ENCODE measurements at places on chromosomes 7 and 10.

DNA sequence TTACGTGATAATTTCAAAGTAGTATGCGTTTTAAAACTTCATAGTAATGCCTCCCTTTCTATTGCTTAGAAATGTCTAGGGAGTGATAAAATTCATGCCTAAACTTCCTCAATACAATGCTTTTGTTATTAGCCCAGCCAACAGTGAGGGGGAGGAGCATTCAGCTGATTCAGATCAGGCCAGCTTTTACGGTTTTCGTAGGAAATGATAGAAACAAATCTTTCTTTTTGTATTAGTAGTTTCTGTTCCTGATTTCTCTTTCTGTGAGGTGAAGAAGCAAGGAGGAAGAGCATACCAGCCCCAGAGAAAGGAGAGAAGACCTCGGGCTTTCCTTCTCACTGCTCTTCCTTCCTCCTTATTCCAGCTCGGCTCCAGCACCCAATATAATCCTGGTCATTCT lies 35.2 kb upstream of the ITPRID1 start:
- DNase-seq: no peak

DNA sequence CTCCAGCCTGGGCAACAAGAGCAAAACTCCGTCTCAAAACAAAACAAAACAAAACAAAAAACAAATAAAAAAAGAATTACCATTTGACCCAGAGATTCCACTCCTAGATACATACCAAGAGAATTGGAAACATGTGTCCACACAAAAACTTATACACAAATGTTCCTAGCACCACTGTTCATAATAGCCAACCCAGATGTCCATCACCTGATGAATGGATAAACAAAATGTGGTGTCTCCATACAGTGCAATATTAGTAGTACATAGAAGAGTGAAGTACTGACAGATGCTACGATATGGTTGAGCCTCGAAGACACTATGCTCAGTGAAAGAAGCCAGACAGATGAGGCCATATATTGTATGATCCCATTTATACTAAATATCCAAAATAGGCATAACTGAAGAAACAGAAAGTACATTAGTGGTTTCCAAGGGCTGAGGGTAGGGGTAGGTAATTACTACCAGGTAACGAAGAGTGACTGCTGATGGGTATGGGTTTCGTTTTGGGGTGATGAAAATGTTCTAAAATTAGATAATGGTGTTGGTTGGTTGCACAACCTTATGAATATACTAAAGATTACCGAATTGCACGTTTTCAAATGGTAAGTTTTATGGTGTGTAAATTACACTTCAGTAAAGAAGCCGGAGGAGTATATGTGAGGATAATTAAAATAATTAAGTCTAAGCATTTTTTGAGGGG lies 20.0 kb downstream of the MYO1G start:
- no peak for DNase-seq

DNA sequence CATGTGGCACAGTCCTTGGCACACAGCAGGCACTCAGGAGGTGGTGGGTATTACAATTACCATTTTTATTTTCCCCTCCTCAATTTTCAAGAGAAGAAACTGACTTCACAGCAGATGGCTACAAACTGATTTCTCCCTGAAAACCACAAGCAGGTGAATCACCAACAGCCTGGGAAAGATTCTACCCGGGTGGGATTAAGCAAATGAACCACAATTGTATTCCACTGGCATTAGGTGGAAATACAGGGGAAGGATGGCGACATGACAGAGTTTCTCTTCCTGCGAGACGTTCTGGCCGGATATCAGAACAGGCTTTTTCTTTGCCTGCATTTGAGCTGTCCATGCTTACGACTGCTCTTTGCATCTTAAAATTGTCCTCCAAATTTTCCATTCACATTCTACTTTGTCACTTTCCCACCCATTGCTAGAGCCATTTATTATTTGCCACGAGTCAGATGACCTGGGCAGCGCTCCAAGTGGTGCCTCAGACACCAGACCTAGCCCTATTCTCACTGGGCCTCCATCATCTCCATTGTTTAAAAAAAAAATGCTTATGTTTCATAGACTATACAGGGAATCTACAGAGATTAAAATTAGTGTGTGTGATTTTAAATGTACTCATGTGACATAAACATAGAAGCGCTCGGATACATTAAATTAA lies 4.6 kb downstream of the DENND11 start:
- DNase-seq: no peak

DNA sequence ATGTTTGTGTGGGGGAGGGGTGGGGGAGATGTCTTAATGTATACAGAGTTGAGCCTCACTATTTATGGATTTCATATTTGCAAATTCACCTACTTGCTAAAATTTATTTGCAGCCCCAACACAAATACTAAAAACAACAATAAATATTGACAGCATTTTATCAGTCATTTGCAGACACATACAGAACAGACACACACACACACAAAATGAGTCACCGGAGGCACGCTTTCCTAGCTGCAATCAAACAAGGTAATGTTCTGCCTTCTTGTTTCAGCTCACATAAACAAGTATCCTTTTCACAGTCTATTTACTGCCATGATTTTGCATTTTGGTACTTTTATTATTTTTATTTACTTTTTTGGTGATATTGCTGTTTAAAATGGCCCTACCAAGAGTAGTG lies 88.5 kb downstream of the IPMK start:
- DNase-seq: no peak

DNA sequence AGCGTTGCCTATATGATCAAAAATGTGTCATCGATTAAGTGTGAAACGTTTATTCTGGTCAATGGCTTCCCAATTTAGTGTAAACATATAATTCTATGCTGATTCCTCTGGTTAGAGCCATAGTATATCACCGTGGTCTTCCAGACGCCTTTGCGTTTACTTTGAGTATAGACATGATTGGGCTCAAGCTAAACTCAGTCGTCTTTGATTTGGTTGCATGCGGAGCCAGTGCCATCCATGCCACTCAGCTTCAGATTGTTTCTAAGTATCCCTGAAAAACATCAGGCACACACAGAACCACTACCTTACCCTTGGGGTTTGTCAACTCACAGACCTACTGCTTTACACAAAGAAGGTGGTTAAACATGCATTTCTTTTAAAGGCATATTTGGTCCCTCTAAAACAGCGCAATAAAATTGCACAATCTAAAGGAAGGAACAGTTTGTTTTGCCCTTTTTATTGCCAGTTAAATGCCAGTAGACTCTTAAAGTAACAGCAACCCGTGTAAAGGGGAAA lies 273.6 kb upstream of the KLF6 start:
- no peak for DNase-seq

DNA sequence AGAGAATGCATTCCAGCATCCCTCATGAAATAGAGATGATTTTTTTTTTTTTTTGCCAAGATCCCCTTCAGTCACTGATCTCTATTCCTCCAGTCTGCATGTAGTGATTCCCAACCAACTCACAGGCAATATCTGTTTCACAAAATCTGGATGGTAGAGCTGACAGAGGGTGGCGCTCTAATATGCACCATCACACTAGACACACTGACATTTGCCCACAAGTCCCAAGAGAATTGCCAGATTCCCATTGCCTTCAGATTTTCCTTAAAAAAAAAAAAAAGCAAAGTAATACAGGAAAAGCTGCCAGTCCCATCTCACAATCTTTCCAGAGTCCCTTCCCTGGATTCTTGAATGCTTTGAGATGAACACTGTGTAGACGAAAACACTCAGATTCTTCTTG lies 301.0 kb downstream of the SORCS1 start:
- DNase-seq: no peak

GRCh38 chr7:140769852-140770251 lies 73.3 kb downstream of the NDUFB2 start:
- DNase-seq: no peak

GRCh38 chr10:32205670-32206069 lies 141.3 kb downstream of the EPC1 start:
- DNase-seq: no peak

DNA sequence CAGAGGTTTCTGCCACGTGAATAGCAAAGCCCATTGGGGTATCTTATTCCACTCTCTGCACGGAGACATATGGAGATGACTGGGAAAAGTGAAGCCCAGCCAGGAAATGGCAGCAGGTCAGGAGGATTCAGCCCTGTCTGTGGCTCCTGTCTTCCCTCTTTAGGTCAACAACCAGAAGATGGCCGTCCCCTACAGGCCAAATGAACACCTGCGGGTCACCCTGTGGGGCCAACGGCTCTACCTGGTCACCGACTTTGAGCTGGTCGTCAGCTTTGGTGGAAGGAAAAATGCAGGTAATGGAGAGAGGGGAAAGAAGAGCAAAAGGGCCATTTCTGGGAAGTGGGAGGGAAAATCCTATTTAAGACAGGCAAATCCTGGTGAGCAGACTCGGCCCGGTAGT lies 38.3 kb downstream of the EPHB4 start:
- no peak for DNase-seq

- no peak for DNase-seq
Measured at GRCh38 chr10:45375101-45375500, 1.1 kb downstream of the ALOX5 start.

DNA sequence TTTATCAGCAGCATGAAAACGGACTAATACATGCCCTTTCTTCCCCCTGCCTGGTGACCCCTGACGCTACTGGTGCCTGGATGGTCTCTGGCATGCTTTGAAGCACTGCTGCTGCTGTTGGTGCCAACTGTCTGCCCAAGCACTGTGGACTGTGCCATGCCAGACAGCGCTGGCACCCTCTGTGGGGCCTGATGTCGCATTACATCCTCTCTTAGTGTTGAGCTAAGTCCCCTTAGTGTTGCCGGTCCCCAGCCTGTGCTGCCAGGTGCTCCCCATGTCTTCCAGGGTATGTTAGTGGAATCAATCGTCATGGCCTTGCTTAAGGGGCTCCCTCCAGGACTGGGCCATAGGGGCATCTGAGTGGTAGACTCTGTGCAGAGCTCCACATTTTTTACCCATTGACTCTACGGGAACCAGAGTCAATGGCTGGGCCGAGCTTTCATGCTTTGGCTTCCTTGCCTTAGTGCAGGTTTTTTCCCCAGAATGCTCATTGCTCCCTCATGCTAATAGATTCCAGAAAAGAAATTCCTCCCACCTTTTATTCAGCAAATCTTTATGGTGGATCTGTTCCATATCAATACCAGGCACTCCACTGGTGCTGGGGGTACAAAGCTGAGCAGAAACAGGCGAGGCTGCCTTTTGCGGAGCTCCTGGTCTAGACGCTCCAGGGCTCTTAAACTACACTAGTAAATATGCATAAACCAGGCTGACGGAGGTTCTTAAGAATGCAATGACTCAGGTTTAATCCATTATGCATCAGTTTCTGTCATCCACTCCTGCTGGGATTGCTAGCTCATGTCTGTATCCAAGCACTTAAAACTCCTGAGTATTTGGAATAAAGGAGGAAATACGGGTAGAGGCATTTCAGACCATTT lies 21.8 kb upstream of the MRC1 start:
- no peak for DNase-seq

Data from activated CD4-positive, alpha-beta T cell treated with anti-CD3 and anti-CD28 coated beads, Interleukin-2, Interleukin-6, amounts not matched to agents 100 ng/mL and 50 ng/mL, durations not matched to agents 16 hours and 8 hours (primary cell).